Common myeloid progenitor, CD34-positive (primary cell): ENCODE measurements at places on chromosomes 12 and 14.

GRCh38 chr12:76643438-76643837 is 83.9 kb upstream of the OSBPL8 start:
- no peak for DNase-seq

DNA sequence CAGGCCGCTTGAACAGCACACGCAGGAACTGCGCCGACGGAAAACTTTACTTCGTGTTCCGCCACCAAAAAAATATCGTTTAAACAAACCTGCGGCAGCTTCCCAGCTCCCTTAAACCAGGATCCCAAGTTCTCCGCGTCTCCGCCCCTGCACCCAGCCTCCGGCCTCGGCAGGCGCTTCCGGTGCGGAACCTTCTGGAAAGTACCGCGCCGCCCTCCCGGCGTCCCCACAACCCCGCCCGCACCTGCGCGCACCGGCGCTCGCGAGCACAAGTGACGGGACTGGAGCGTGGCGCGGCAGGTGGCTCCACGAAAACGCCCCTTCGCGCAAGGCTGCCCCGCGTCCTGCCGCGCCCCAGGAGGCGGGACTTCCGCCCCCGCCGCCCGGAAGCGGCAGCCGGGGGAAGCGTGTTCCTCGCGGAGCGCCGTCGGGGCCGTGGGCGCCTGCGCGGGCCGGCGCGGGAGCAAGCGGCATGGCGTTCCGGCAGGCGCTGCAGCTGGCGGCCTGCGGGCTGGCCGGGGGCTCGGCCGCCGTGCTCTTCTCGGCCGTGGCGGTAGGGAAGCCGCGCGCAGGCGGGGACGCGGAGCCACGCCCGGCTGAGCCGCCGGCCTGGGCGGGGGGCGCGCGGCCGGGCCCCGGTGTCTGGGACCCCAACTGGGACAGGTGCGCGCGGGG is at the start of gene PGAM5:
Gene PGAM5 (plus strand): TSS at position 438 of the 675 bp plus-strand sequence. CDS start 35 bp downstream, at position 473.
- peak; percentile 96 for DNase-seq

- peak; percentile 83 for DNase-seq
Measured at GRCh38 chr14:100147181-100147631, 12.2 kb downstream of the DEGS2 start.

DNA sequence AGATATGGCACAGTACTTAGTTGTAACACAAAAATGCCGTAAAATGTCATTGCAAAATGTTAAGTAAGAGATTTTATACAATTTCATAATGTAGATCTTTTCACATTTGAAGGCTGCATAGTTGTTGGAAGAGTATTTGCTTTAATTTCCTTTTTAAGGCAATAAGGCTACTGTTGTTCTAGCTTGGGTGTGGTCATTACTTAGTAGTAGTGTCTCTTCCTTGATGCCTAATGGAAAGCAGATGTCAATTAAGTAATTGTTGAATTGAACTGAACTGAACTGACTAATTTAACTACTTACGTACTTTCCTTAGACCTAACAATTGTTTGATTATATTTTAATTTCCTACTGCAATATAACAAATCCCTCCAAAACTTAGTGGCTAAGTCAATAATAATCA is 181.7 kb downstream of the FLRT2 start:
- DNase-seq, result no peak

GRCh38 chr12:94309373-94309772 is 150.3 kb downstream of the CEP83 start:
- no peak for DNase-seq

DNA sequence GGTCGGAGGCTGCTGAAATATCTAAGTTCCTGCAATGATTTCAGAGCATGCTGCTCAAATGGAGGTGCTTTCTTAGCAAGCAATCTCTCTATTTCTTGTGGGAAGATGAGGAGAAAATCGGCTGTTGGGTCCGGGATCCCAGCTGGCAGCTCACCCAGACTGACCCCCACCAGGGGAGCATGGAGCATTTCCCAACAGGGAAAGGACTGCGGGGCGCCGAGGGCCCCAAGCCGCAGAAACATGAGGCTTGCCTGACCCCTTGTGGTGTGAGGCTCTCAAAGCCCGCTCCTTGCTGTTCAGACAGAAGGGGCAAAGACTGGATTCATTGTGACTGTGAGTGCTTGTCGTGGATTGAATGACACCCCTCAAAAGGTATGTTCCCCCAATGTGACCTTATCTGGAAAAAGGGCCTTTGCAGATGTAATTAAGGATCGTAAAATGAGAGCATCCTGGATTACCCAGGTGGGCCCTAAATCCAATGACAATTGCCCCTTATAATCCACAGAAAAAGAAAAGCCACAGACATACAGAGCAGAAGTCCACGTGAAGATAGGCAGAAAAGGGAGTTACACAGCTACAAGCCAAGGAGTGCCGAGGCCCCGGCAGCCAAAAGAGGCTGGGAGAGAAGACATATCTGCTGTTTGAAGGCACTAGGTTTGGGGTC is 116.3 kb upstream of the VASH1 start:
- peak; percentile 37 for DNase-seq

GRCh38 chr14:75645056-75645455 is 15.6 kb downstream of the ERG28 start:
- no peak for DNase-seq

DNA sequence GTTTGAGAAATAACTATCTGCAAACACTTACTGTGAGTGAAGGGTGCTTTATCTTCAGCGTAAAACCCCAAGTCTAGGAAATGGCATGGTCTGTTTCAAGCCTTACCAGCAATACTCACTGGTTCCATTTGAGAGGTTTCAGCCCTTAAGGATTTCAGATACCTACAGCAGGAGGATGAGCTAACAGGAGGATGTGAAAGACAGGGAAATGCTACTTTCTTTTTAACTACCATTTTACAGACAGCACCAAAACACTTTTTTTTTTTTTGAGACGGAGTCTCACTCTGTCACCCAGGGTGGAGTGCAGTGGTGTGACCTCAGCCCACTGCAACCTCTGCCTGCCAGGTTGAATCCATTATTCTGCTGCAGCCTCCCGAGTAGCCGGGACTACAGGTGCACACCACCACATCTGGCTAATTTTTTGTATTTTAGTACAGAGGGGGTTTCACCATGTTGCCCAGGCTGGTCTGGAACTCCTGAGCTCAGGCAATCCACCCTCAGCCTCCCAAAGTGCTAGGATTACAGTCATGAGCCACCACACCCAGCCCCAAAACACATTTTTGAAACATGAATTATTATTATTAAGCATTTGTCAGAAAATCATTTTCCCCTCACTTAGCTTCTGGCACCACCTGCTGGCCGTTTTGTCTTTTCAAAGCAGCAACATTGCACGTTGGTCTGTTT is 4.6 kb downstream of the MTRFR start:
- DNase-seq, result peak; percentile 67

DNA sequence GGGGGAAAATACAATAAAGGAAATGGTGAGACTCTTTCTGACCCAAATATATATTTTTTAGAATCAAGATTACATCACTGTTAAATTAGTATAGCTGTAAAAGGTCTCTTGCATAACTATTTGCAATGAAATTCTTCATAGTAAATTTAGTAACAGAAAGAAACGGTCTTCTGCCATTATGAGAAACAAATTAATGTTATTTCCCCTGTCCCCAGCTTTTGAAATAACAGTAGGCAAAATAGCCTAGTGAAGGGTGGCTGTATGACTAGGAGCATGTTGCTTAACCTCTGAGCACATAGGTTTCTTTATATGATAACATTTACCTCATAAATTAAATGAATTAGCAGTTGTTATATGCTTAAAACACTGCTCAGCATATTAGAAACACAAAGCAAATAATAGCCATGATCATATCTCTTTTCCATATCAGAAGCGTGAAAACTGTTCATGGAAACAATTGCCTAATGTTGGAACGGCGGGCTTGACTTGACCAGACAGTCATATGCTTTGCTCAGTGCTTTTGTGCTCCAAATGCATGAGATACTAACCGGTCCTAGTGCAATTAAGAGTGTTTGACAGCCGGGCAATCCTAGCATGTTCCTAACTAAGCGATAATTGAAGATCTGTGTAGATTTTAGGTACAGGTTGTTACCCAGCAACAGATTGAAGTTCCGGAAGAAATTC is 24.0 kb downstream of the BHLHE41 start:
- no peak for DNase-seq

- no peak for DNase-seq
Measured at GRCh38 chr12:25990495-25990894, 32.0 kb downstream of the RASSF8 start.

- no peak for DNase-seq
Measured at GRCh38 chr14:33675415-33676130, 275.3 kb downstream of the EGLN3 start.

- DNase-seq, result no peak
Measured at GRCh38 chr14:81192594-81192993, 28.2 kb downstream of the GTF2A1 start.

DNA sequence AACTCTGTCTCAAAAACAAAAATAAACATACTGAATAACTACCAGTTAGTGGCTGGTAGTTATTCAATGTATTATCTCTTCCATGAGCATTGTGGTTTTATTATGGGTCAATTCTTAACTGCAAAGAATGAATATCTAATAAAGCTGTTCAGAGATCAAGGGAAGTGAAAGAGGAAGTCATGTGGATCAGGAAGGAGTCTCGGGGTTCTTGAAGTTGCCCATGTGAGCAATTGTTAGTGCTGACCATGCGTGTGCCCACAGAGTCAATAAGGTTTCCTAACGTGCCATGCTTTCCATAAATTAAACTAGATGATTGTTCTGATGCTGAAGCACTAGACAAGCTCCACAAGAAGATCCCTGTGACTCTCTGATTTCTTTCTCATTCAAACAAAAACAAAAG is 136.5 kb upstream of the CPSF6 start:
- peak; percentile 34 for DNase-seq

- no peak for DNase-seq
Measured at GRCh38 chr12:77796775-77797174, 33.9 kb upstream of the NAV3 start.

DNA sequence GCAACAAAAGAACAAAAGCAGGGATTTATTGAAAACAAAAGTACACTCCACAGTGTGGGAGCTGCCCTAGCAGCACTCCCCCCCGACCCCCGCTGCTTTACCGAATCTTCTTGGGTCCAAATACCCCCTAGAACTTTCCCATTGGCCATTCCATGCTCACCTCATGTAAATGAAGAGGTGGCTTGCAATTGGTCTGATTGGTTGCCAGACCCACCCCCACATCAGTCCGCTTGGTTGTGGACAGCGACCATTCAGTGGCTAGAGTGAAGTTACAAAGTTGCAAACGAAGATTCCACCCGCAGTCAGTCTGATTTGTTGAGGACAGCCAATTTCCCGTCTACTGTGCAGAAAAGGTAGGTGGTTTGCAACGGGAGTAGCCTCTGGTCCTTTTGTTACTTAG is 3.9 kb downstream of the STYX start:
- DNase-seq, result no peak

GRCh38 chr12:105820429-105821125 is 318.2 kb downstream of the NUAK1 start:
- no peak for DNase-seq

DNA sequence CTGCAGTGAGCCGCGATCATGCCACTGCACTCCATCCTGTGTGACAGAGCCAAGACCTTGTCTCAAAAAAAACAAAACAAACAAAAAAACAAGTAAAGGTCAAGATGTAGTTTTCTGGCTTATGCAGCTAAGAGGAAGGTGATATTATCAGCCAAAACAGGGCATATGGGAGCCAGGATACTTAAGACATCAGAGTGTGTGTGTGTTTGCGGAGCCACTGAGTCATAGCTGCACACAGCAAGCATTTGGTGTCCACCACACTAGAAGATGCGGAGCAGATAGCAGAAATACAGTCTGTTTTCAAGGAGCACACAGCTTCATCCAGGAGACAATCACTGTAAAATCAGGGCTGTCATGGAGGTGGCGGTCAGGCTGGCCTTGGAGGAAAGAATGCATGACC is 72.6 kb upstream of the REP15 start:
- DNase-seq, result no peak
